Progenitor cell of endocrine pancreas (in vitro differentiated cells): ENCODE measurements at places on chromosomes 6 and 20. TPM values are rescaled to one million over a fixed set of nuclear protein-coding genes. Genes with fewer than 3 reads are reported as not detected.

DNA sequence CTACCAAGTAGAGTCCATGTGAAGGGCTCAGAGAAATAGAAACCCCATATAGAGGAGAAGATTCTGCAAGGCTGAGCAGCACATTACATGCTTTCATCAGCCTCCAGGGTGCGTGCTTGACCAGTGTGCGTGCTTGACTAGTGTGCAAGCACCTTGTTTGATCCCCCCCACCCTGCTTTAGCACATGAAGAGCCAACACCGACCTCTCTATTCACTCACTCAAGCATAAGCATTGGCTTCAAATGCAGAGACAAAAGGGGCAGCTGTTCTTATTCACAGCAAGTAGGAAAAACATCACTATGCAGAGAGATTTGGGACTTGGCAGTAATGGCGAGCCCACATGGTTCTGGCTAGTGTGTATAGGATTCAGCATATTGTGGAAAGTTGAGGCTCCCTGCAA, 278.7 kb upstream of the RNF217 start:
- peaks cover 1% of the 10 kb centered on the region for H3K36me3 ChIP-seq
- H3K4me3 ChIP-seq = no peak overlapping the region
- DNase-seq = no peak

DNA sequence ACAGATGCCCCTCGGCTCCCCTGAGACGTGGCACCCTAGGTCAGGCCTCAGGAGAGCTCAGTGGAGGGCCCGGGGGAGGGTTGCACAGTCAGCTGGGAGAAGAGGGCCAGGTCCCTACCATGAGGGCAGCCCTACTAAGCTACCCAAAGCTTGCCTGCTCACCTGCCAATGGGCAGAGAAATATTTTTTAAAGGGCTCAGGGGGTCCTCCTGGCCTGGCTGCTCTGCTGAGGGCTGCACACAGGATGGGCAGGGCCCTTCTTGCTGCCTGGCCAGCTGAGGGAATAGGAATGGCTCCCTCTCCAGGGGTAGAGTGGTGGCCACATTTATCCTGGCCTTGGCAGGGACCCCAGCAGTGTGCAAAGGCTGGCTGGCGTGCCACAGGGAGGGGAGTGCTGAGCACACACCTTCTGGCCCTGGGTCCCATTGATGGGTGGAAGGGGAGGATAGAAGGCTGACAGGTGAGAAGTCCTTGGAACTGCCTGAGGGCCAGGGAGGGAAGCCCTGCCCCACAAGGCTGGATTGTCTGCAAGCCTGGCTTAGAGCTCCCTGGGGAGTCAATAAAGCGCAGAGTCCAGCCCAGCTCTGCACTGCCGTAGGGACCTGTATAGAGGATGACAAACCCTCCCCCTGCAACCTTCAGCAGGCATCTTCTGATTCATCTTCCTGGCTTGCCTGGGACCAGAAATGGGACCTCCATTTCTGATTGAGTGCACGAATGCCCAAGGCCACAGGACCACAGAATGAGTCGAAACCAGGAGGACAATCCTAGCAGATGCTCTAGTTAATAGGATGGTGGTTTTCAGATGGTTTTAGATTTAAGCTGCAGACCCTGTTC, 62.1 kb downstream of the NOL4L start:
- H3K4me1 ChIP-seq = peaks cover 3% of the 10 kb centered on the region
- DNase-seq = no peak
- H3K27ac ChIP-seq = no peak overlapping the region
- H3K4me3 ChIP-seq = no peak overlapping the region
- H3K27me3 ChIP-seq = peaks cover 30% of the 10 kb centered on the region

DNA sequence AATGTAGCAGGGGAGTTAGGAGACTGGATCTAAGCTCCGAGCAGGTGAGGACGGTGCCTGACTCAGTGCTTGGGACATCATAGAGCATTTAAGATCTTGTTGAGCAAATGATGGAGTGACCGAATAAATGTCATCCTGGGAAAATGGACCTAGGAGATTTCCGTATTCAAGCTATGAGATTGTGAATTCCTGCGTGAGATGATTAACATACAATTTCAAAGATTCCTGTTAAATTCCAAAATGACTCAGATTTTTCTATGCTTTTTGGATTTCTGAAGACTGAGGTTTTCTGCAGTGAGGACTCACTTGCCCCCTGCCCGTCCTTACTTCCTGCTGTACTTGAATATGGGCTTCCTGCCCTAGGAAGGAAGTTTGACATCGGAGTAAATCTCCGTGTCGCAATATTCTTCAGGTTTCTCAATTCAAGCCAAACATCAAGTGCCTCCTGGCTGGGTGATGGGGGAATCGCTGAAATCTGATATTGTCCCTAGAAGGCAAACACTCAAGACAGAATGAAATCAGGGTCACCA, 5.2 kb downstream of the SYTL3 start:
- no peaks in the 10 kb centered on the region for H3K36me3 ChIP-seq
- peaks cover 3% of the 10 kb centered on the region for H3K4me1 ChIP-seq
- H3K27ac ChIP-seq = no peak overlapping the region
- H3K27me3 ChIP-seq = peaks cover 7% of the 10 kb centered on the region
- no peak overlapping the region for H3K4me3 ChIP-seq
- DNase-seq = no peak

DNA sequence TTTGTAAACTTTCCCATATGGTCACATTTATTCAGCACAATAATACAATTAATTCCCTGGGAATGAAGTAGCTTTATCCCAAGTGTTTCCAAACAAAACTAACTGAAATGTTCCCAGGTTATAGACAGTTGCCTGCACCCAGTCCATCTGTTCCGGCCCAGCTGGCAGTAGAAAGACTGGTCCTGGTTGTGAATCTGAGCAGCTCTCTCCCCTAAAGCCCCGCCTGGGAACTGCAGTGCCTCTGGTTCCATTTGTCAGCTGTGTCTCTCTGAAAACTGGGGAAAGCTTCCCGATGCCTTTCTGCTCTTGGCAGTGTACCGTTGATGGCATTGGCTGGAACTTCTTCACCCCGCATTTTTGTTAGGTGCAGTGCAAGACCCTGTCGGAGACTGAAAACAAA, 8.7 kb downstream of the MTHFD1L start:
- H3K4me3 ChIP-seq = no peak overlapping the region
- no peaks in the 10 kb centered on the region for H3K27me3 ChIP-seq
- peaks cover 14% of the 10 kb centered on the region for H3K4me1 ChIP-seq
- H3K36me3 ChIP-seq = peaks cover 4% of the 10 kb centered on the region

Gene TNF
- total RNA-seq = not detected in 2 replicates
